ENCODE measurements at places on chromosomes 16 and 17.

GRCh38 chr16:71723537-71724319, 773 bp downstream of the PHLPP2 start:
- peak; percentile 69 for DNase-seq

GRCh38 chr17:66386498-66387351, 84.3 kb downstream of the PRKCA start:
- no peak for DNase-seq

DNA sequence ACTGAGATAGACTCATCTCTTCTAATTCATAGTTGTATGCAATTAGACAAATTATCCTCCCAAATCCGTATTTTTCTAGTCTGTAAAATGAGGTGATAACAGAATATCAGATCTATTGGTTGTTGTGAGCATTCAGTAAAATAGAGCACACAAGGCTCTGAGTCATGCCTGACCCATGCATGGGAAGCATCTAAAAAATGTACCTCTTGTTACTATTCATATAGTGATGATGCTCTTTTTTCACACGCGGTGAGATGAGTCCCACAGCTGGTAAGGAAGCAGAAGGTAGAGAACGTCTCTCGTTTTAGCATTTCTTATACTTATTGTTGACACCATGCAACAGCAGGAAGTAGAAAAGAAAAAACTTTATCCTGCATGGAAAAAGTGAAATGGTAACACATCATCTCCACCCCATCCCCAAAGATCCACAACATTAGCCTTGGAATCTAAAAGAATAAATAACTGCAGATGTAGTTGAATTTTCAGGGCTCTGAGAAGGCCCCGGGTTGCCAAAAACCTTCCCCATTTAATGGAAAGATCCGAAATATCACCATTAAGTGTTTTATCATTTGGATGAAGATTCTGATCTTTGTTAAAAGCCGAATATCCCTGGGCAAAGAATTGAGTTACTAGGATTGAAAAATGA, 215.6 kb downstream of the TMEM114 start:
- no peak for DNase-seq

- no peak for DNase-seq
Measured at GRCh38 chr16:48158296-48158695, 2.5 kb upstream of the ABCC12 start.

GRCh38 chr16:27781195-27781524, 231.2 kb downstream of the KATNIP start:
- no peak for DNase-seq

GRCh38 chr16:15694499-15694898, 44.5 kb downstream of the NDE1 start:
- DNase-seq = no peak

DNA sequence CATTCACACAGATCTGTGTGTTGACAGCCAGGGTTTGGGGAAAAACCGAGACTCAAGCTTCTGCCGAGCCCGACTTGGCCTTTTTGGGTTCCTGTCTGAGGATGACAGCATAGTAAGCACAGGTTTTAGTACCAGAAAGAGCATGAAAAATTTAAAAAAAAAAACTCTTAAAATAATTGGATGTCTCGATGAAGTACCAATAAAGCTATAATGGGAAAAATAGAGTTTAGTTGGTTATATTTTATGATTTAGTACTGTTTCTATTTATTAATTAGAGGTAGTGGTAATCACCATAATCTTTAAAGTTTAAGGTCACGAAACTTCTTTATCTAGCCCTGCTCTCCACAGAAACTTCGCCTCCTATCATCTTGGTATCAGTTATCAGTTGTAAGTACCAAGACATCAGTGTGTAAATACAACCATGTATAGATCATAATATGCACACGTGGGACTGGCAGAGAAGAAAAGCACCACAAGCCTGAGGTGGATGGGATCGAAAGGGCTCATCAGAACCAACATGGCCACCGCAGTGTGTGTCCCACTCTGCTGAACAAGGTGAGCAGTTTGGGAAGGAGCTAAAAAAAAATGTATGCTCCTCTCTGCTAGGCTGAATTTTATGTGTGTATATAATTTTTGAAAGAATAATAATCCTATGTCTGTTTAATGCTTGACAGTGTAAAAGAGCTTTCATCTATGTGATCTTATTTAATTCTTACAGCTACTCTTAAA, 14.4 kb upstream of the EEF2K start:
- DNase-seq = no peak

- no peak for DNase-seq
Measured at GRCh38 chr17:78831688-78832540, 8.7 kb downstream of the USP36 start.

DNA sequence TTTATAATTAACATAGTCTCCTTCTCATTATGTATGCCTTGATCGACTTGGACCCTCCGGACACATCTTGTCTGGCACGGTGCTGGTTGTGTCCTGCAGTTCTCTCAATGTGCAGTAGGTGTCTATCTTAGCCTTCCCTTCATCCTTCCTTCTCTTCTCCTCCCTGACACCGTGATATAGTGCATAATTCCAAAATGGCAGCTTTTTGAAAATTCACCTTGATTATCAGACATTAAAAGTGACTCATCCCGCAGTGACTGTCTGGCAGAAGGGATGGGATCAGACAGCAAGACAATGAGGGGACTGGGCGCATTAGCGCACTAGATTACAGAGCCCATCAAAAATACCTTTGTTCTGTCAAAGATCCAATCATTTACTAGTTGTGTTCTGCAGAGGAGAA, 70.0 kb upstream of the PMFBP1 start:
- no peak for DNase-seq

GRCh38 chr16:84514295-84514873, 9.9 kb upstream of the MEAK7 start:
- no peak for DNase-seq

- peak; percentile 71 for DNase-seq
Measured at GRCh38 chr17:45218895-45219661, 2.6 kb upstream of the FMNL1 start.

GRCh38 chr17:51000835-51001638, 119.6 kb downstream of the SPAG9 start:
- DNase-seq = no peak

DNA sequence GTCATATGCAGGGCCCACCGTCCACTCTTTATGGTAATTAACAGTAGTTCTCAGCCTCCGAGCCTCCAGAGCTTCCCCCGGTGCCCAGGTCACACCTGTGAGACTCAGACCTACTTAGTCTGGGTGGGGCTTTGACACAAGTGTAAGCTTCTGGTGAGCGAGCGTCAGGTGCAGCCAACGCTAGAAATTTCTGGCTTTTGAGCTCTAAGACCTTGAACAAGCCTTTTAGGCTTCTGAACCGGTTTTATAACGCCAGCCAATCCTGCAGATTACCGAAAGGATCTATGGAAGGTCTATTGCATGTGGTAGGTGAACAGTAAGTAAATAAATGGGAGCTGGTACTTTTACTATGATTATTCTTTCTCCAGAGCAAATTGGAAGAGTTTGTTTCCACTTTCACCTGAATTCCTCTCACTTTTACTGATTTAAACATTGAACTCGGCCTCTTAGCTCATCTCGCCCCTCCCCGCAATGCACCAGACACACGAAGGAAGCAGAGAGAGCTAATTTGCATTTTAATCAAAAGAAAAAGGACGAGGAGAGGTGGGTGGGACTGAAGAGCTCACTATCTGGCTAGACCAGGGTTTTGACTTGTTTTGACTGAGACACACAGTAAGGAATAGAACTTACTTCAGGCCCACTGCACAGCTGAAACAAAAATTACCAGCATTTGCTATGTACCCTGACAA, 47.1 kb downstream of the ABAT start:
- no peak for DNase-seq

DNA sequence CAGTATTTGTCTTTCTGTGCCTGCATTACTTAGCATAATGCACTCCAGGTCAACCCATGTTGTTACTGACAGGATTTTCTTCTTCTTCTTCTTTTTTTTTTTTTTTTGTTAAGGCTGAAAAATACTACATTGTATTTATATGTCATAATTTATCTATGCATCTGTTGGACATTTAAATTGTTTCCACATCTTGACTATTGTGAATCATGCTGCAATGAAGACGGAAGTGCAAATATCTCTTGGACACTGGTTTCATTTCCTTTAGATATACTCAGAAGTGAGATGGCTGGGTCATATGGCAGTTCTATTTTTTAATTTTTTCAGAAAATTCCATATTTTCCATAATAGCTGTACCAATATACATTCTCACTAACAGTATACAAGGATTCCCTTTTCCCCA, 272.7 kb upstream of the PMFBP1 start:
- no peak for DNase-seq

DNA sequence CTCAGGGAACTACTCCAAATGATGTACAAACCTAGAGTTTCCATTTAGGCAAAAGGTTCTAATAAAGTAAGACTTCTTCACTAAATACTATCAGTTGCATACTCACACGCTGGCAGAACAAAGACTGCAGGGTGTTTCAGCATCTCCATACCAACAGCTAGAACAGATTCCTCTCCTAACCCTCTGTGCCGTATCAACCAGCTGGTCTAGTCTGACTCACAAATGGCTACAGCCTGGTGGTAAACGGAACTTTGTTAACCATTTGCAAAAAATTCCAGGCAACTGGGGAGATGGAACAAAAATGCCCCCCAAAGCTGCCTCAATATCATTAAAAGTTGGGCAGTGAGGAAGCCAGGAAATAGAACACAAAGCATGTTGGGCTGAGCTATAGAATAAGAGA, 217.1 kb downstream of the GRIN2A start:
- no peak for DNase-seq

- DNase-seq = no peak
Measured at GRCh38 chr16:2689968-2690801, 7.9 kb downstream of the KCTD5 start.

DNA sequence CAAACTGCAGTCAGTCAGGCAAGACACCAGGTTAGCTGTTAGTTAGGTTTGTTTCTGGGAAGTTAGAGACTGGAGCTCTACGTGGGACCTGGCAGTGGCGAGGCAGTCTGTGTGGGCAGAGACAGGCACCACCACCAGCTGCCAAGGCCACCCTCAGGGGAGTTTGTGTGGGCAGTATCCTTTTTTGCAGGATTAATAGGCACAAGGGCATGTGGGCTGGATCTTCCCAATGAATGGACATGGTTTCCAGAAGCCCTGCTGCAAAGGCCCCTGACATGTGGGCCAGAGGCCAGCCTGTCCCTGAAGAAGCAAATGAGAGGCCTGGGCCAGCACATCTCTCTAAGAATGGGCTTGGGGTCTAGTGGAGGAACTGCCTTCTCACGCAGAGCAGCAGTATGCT, 19.2 kb upstream of the SREBF1 start:
- no peak for DNase-seq

GRCh38 chr17:68182011-68182306, 65.9 kb upstream of the AMZ2 start:
- no peak for DNase-seq

DNA sequence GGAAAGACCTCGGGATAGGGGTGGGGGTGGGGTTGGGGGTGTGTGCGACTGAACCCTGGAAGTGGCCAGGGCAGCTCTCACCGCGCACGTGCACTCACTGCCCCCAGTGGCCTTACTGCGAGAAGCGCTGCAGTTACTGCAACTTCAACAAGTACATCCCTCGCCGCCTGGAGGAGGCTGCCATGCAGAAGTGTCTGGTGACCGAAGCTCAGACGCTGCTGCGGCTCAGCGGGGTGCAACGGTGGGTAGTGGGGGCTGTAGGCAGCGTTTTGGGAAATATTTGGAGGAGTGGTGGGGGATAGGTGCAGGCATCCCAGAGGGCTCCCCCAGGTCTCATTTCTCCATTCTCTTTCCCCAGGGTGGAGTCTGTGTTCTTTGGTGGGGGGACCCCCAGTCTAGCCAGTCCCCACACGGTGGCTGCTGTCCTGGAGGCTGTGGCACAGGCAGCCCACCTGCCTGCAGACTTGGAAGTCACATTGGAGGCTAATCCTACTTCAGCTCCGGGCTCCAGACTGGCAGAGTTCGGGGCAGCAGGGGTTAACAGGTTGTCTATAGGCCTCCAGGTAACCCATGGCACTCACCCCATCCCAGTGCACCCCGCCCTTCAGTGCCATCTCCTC, 972 bp downstream of the RSAD1 start:
- peak; percentile 43 for DNase-seq

DNA sequence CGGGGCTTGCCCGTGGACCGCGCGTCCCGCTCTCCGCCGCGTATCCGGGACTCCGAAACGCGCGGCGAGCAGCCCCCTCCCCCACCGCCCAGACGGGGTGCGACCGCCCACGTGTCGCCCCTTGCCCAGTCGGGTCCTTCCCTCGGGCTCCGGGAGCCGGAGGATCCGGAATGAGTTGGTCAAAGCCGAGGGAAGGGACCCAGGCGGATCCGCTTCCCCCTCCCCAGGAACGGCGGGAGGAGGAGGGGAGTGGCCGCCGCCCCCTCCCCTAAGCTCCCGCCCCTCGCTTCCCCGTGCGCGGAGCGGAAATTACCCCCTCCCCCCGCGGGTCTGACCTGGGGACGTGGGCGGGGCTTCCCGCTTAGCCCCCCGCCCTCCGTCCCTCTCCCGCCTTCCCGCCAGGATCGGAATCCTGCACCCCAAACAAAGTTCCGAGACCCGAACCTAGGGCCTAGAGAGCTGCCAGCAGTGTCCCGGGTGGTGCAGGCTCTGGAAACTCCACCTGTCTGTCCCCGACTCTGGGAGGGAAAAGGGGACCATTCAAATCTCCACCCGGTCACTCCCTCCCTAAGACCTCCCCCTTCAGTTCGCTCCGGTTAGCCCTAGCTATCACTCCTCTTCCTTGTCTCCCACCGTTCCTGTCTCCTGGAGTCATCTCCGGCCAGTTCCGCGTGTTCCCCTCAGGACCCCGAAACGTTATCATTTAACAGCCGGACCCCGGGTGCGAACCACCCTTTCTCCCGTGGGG, 1.0 kb upstream of the IGF2BP1 start:
- DNase-seq = no peak

- no peak for DNase-seq
Measured at GRCh38 chr16:12482455-12483220, 321.0 kb downstream of the CPPED1 start.

GRCh38 chr17:8176998-8177731, 985 bp upstream of the TMEM107 start:
- no peak for DNase-seq

- no peak for DNase-seq
Measured at GRCh38 chr17:45954914-45955313, 44.1 kb upstream of the STH start.

DNA sequence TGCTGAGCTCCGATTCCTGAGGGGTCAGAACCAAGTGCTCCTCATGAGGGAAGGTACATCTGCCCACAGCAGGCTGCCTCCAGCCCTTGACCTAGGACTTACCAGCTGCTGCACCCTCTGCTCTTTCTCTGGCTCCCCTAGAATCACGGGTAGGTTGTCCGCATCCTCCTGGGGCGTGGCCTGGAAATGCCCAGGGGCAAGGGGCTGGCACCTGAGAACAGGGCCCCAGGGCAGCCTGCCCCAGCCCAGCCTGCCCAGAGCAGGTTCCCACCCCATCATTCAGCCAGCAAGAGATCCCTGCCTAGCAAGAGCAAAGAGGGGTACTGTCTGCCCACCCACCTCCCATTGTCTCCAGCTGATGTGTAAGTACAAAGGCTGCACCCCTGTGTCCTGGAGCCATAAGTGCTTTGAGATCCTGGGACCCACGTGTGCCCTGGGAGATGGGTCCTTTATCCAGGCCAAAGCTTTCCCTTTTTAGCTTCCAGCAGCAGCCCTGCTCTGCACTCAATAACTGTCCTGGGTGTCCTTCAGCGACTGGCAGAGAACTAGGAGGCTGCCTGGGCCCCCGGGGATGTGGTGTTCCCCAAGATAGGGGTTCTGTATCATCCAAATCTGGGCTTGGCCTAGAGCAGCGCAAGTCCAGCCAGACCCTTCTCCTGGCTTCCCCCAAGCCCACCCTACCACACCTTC, 5.1 kb downstream of the TSPOAP1 start:
- no peak for DNase-seq

- DNase-seq = peak; percentile 76
Measured at GRCh38 chr17:18960803-18961511, 9.0 kb downstream of the SLC5A10 start.

GRCh38 chr16:29898135-29898803, 1.1 kb downstream of the SEZ6L2 start:
- no peak for DNase-seq
